Stomach (tissue), 19 donors: ENCODE measurements at places on chromosomes 11 and 22. TPM values are rescaled to one million over a fixed set of nuclear protein-coding genes. Genes with fewer than 3 reads are reported as not detected.

GRCh38 chr11:11961399-11962028 lies 46.9 kb downstream of the DKK3 start:
- H3K36me3 ChIP-seq, result peaks cover 35% of the 10 kb centered on the region
- H3K4me3 ChIP-seq, result no peak overlapping the region
- no peaks in the 10 kb centered on the region for H3K27me3 ChIP-seq
- no peak overlapping the region for H3K27ac ChIP-seq

GRCh38 chr22:31449506-31449905 lies 40.1 kb downstream of the EIF4ENIF1 start:
- H3K4me3 ChIP-seq, result no peak overlapping the region
- DNase-seq, result no peak
- no peak overlapping the region for H3K27ac ChIP-seq

DNA sequence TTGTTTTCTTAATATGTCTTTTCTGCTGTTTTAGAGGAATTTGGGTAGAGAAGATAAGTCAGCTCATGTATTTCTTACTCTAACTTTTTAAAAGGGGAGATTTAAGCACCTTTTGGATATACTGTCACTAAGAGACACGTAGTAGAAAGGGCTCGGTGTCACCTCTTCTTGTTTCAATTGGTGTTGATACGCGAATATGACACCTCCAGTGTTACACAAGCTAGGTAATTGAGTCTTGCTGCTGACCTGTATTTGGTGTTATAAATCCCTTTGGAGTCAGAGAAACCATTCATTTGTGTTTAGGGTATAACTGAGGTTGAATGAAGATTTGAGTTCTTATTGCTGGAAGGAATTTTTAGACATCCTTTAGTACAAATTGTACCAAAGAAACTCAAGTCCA lies 25.6 kb downstream of the FAR1 start:
- no peak overlapping the region for H3K27ac ChIP-seq
- DNase-seq, result no peak
- peaks cover 32% of the 10 kb centered on the region for H3K36me3 ChIP-seq

- no peak for DNase-seq
- H3K4me1 ChIP-seq, result no peaks in the 10 kb centered on the region
Observed at GRCh38 chr11:37942081-37942480, 1344.0 kb upstream of the RAG2 start.

DNA sequence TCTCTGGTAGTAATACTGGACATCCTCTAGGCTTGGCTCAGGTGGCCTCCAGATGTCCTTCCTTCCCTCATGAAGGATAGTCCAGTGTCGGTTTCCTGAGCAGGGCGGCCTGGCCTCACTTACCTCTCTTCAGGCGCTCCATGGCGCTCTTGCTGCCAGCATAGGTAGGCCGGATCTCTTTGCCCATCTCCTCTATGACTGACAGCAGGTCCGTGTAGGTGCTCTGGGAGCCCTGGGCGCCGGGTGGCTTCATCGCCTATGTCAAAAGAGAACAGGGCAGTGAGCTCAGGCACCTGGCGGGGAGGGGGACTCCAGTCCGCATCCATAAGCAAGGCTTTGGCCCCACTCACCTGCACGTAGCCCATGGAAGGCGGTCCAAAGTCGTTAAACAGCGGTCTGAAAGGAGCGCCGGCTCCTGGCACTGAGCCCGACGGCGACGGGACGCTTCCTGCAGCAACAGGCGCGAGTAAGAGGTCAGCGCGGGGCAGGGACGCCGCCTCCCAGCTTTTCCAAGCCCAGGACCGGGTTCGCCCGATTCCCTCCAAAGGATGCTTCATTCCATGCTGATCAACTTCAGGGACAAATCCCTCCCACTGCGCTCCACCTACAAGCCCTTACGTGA lies 609 bp downstream of the CDK2AP2 start:
- no peak for DNase-seq
- peaks cover under 1% of the 10 kb centered on the region for H3K36me3 ChIP-seq
- peak overlapping the region; percentile 99 for H3K27ac ChIP-seq
- H3K4me1 ChIP-seq, result peaks cover 56% of the 10 kb centered on the region
- peak overlapping the region; percentile 87 for H3K4me3 ChIP-seq
- no peaks in the 10 kb centered on the region for H3K27me3 ChIP-seq

Gene CLTCL1
- total RNA-seq, result 5.3 TPM
